Activated gamma-delta T cell treated with anti-CD3 and anti-CD28 coated beads, Interleukin-2, amount 50 U/mL, for 16 hours (primary cell): ENCODE measurements at places on chromosomes 1 and 21.

GRCh38 chr21:33558777-33559421 lies 16.1 kb downstream of the SON start:
- DNase-seq: no peak

DNA sequence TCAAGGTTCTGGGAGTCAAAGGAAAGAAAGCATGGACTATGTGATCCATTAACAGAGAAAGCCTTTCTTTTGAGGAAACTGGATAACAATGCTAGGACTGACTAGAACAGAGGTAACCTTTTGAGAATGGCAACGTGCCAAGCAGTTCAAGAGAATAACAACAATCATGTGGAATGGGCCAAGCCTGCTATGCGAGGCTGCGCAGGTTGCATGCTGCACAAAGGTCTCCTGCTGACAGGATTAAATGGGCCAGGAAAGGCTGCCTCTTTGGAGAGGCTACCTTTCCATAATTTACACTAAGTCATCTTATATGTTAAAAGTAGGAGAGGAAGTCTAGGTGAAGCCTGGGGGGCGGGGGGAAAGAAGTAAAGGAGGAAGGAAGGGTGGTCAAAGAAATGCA lies 5.8 kb downstream of the PCNX2 start:
- DNase-seq: no peak

DNA sequence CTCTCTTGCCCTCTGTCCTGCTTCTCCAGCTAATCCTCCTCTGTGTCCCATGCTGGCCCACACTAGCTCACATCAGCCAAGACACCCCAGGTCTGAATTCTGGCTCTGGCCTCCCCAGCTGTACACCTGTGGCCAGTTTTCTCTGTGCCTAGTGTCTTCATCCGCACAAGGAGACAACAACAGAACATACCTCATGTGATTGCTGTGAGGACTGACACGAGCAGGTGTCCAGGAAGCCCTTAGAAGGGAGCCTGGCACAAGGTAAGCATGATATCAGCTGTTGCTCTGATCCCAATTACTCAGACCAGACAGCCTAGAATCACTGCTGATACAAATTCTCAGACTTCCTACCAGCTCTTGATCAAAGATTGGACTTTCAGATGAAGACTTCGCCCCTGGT lies 71.2 kb upstream of the GJB5 start:
- no peak for DNase-seq

DNA sequence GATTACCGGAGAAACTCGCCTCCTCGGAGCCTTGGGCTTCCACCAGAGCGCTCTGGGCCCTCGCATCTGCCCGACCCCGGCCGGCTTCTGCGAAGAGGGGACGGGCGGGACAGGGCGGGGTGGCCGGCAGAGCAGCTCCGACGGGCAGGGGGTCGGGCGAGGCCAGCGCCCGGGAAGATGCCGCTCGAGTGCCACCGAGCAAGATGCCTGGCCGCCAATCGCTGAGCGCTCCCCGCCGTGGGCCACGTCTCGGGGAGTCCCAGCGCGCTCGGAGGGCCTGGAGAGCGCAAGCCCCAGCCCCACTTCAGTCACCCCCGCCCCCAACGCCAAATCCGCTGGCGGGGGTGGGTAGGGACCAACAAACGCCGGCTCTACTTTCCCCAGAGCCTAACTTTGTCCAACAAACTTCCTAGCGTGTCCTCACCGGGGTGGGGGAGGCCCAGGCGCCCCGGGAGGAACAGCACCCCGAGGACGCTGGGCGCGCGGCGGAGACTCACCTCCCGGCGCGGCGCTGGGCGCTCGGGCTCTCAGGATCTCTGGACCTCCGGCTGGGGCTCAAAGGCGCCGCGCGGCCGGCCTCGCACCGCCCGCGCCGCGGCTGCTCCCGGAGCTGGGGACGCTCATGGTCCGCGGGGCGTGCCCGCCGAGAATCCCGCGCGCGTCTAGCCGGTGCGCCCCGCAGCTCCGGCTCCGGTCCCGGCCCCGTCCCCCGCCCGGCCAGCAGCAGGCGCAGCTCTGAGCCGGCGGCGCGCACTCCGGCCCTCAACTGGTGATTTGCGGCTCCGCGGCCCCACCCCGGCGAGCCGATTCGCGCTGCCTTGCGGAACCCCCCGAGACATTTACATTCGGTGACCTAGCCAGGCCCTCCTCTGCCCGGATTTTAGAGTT lies at the start of gene BCAR3:
TSS of gene BCAR3 (minus strand) at position 737 of the 888 bp plus-strand sequence. CDS start 6,907 bp downstream, outside the sequence.
- no peak for DNase-seq

DNA sequence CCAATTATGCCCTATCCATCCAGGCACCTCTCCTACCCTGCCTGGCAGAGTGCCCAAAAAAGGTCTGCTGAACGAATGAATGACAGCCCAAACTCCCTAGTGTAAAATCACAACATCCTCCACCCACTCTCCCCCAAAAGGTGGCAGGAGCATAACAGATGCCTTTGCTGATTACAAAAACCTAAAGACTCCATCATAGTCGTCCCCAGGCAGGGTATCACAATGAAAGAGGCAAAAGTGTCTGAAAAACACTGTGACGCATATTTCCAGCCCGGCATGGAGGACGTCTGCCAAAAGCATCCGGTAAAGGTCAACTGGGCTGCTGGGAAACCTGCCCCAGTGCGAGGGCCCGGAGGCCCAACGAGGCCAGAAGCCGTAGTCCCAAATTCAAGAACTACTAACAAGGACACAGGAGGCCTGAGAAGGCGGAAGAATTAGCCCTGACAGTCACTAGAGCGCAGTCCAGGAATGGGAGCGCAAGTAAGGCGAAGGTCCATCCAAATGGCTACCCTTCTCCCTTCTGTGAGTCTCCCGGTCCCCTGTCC lies 576 bp downstream of the SMIM12 start:
- no peak for DNase-seq

GRCh38 chr1:27235827-27236226 lies 1.4 kb downstream of the WDTC1 start:
- DNase-seq: no peak

DNA sequence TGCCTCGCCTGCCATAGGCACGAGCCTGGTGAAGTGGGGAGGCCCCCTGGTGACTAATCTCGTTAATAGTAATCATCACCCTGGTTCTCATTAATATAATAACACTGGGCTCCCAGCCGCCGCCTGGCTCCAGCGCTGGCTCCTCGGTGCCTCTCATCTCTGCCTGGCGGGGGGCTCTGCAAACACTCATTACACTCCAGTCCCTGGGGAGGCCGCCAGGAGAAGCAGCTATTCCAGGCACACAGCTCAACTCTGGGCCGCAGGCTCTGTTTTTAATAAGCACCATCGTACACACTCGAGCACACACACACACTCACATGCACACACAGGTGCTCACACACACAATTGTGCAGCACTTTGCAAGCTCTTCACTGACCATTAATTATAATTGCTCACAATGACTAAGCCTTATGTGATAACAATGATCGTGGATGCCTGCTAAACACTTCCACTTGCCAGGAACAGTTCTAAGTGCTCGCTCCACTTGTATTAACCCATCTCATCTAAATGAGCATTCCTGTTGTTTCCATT lies 52.2 kb downstream of the SDC3 start:
- no peak for DNase-seq
